ENCODE measurements at places on chromosomes 4 and X.

DNA sequence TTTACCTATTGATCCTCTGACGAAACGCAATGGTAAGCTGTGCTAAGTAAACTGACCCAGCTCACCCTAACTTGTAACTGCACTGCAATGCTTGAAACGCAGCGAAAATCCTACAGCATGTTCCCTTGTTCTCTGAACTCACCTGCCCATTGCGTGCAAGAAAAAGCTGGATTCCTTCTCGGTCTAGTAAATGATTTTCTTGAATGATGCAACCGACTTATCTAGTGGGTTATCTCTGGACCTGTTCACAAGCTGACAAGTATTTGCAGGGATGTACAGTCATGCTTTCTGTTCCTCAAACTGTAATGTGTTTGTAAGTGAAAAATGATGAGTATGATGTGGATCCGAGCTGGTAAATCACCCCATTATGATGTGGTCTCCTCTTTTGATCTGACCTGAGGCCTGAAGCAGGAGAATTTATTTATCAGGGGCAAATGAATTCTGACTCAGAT lies 140.1 kb downstream of the BTC start:
- no peak for DNase-seq

DNA sequence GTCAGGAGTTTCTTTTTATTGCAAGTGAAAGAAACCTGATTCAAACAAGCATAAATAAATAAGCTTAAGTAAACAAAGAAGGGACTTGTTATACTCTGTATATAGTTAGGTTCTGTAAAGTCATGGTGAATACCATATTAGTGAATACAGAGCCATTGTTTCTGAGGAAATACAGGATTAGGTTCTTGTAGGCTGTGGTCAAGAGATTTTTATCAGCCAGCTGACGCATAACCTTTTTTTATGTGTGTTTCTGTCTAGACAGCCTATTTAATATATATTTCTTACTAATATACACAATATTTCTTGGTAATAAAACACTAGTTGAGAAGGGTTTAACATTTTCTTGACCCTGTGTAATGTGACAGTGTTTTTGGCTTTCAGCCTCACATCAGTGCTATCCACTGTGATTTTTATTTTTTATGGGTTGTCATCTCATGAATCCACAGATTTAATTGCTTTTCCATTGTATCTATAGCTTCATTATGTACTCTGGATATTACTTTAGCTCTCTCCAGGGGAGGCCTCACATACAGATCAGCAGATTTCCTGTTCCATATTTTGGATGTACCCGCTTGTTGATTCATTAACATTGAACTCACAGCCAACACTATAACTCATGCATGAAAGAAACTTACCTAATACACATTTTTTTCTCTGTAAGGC lies 8.0 kb downstream of the HERC3 start:
- no peak for DNase-seq

DNA sequence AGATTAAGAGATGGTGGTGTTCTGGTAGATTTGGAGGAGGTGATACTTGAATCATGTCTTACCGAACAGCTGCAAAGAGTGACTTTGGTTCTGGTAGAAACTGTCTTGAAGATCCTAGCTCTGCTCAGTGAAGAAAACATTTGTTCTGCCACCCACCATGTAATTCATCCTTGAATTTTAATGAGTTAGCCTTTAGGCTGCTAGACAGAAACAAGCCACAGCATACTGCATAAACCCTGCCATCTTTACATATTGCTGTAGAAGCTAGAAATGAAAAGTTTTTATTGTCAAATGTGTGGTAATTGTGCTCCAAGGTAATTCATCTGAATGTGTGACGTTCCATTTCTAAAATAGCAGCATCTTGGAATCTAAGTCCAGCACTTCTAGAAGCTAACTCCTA lies 161.0 kb upstream of the RAPGEF2 start:
- no peak for DNase-seq

DNA sequence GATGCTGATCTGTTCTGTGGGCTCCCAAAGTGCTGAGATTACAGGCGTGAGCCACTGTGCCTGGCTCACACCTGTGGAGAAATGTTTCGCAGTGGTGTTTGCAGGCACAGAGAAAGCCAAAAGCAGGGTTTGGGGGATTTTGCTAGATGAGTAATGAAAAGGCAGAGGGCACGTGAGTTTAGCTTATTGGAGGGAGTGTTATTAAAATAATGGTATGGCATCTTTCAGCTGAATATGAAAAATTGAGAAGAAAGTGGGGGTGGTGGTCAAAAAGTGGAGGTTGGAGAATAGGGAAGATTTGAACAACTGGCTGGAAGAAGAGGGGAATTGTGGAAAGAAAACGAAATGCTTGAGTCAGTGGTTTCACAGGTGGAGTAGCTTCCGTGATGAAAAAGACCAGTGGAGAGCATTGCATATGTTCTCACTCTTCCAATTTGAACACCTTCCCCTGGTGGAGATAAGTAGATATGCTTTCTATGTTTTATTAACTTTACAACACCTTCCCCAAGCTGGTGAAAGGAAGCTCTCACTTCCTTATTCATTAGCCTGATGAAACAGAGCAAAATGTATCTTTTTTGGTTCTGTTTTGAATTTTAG lies 1.1 kb upstream of the CHST7 start:
- peak; percentile 55 for DNase-seq

DNA sequence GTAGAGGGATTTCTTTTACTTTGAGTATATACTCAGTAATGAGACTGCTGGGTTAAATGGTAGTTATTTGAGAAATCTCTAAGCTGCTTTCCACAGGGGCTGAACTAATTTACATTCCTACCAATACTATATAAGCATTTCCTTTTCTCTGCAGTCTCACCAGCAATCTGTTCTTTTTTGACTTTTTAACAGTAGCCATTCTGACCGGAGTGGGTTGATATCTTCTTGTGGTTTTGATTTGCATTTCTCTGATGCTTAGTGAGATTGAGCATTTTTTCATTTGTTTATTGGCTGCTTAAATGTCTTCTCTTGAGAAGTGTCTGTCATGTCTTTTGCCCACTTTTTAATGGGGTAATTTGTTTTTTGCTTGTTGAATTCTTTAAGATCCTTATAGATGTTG lies 43.3 kb downstream of the SPCS3 start:
- DNase-seq: no peak

DNA sequence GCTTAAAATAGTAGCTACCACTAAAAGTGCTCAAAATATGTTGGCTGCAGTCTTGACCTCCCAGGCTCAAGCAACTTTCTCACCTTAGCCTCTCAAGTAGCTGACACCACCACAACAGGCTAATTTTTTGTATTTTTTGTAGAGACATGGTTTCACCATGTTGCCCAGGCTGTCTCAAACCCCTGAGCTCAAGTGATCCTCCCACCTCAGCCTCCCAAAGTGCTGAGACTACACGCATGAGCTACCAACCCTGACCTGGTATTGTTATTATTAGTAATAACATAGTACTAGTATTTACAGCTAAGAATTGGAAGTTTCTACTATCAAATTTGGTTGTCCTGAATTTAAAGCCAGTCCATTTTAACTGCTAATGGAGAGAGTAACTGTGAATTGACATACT lies 18.0 kb downstream of the STAP1 start:
- no peak for DNase-seq

DNA sequence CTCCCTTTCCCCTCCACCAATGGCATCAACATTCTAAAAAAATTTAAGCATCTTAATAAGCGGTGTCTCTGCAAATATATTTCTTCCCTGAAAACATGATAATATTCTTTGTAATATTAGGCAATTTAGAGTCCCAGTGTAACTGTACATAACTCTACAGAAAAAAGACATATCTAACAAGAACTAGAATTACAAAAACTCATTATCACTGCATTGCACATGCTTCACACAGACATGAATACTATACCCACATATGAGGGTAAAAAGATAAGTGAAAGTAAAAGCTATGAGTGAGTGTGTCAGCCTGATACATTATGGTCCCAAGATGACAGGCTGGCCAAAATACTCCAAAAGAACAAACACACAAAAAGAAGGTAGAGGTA lies 2.4 kb upstream of the FGB start:
- DNase-seq: no peak

DNA sequence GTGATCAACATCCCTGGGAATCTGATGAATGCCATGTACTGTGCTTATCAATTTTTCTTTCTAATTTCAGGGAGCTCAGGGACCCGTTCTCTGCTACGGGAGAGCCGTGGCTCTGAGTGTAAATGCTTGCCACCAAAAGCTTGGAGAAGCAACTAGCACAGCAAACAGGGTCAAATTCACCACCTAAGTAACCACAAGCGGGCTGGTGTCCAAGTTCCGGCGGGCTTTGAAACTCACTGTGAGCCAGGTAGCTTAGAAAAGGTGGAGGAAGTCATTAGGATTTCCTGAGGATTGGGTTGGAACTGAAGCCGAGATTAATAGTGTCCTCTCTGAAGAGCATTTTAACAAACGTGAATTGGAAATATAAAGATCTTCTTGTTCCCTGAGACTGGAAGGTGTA lies 87.2 kb downstream of the CLDN34 start:
- no peak for DNase-seq

DNA sequence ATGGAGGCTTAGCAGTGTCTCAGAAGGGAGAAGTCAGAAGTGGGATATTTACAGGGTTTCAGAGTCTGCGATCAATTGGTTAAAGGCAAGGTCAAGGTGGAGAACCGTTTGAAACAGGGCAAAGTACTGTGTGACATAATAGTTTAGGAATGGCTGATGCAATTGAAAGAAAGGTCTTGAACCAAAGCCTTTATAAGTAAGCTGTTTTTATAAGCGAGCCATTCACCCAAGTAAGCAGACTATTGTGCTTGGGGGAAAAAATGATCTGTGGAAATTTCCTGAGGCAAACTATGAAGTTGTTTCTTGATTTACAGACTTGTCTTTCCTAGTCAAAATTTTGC lies 327.3 kb downstream of the CAMK2D start:
- DNase-seq: no peak

GRCh38 chrX:136112778-136113177 lies 34.6 kb upstream of the FHL1 start:
- no peak for DNase-seq

DNA sequence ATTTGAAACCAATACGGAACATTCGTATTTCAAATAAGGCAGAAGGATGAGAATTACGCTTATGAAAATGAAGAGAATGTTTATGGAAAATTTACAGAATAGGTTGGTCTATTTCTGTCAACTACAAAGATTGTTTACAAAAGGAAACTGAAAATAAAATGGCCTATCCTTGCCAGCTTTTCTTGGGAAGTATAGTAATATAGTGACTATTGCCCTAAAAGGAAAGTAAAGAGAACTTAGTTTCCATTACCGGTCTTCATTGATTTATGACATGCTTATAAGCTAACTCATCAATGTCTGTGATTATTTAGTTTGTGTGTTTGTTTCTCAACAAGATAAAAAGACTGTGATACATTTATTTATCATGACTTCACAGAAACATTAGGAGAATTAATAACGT lies 2.9 kb upstream of the SPRY1 start:
- DNase-seq: no peak

DNA sequence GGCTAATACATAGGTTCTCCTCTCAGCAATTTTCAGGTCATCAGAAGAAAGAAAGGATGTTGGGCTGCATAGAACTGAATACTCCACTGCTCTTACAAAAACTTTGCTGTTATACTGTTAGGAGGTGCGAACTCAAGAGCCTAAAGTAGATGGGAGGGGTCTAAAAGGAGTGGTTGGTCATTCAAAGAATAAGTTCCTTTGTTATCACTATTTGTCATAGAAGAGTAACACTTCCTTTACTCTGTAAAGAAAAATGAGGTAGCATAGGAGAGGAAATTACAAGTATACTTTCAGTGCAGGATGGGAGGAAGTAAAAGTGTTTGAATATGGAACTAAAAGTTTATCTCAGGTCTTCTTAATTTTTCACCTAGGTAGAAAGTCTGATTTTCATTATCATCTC lies 61.5 kb downstream of the CCNI start:
- no peak for DNase-seq

DNA sequence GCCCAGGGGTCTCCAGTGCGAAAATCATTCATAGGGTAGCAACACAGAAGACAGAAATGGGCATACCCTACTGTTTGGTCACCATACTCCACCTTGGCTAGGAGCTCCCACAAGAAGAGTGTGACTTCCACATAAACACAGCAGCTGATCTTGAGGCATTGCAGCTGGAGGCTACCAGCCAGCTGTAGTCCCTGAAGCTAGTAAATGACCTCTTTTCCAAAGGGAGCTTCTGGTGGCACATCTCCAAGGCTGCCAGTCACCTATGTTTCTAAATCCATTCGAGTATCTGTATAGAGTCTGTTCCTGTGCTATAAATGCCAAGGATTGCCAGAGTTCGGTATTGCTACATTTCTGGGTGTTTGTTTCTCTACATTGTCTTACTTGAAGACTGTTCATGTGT lies 21.3 kb upstream of the PNPLA4 start:
- DNase-seq: no peak
